ENCODE measurements at places on chromosomes 5 and 9.

DNA sequence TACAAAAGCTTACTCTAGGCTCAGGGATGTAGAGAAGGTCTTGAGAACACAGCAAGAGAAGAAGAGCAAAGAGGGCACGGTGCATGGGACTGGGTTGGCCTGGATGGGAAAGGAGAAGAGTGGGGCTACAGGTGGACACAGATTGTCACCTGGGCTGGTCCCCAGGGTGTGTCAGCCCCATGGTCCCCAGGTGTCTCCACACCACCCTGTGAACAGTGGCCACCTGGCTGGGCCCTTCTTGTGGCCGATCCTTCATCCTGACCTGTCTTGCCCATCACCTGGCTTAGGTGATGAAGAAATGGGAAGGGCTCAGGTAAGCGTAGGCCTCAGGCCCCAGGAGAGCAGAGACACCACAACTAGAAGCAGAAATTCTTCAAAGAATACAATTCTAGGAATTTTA, 188.9 kb downstream of the TENT4A start:
- no peak for DNase-seq

- DNase-seq, result no peak
Measured at GRCh38 chr5:105868038-105868780, 1802.5 kb downstream of the EFNA5 start.

DNA sequence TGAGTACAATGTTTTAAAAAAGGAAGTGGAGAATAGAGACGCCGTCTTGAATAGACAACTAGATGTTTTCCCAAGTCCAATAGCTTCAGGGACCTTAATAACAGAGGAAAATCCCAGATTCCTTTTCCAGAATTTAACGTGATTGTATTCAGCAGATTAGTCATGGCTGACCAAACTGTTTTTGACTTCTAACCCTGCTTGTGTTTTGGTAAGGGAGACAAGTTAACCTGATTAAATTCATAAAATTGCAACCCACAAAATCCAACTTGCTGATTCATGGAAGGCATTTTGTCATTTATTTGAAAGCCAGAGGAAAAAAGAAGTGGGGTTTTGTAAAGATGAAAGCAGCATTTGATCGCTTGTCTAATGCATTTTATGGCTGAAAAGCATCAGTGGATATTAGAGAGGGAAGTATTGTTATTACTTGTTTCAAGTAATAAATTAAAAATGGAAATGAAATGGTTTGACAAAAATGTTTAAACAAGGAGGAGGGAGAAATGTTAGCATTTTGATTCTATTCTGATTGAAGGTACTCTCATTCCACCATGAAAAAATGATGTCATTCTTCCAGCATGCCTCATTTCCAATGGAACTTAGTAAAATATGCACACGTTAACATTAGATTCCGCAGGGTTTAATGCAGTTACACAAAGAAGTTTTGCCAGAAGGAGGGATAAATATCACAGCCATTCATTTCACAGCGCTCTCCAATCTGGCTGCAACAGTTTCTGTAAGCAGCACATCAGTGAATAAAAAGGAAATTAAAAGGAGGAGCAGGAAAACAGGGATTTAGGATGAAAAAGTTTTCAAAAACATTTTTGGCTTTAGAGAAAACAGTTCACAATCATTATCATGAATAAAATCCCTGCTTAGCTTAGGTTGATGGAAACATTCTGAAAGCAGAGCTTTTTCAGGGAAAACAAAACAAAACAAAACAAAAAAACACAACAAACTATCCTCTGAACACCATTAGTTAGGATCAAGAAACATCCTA, 314.7 kb downstream of the PRR16 start:
- no peak for DNase-seq

DNA sequence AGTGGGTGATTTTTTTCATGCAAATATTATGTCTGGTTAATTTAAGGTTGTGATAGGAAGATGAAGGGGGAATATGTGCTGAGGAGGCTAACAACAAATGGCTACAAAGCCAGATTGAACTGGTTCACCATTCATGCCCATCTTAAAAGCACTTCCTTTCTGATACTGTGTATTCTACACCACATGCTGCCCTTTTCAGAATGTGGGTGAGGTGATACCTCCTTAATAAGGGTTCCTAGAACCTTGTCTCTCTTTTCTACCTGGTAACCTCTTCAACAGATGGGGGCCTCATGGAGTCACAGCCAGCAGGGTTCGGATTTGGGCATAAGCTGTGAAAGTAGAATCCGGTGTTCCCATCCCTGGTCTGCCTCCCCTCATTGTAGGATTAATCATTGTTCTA, 1064.0 kb upstream of the SEMA6A start:
- no peak for DNase-seq

DNA sequence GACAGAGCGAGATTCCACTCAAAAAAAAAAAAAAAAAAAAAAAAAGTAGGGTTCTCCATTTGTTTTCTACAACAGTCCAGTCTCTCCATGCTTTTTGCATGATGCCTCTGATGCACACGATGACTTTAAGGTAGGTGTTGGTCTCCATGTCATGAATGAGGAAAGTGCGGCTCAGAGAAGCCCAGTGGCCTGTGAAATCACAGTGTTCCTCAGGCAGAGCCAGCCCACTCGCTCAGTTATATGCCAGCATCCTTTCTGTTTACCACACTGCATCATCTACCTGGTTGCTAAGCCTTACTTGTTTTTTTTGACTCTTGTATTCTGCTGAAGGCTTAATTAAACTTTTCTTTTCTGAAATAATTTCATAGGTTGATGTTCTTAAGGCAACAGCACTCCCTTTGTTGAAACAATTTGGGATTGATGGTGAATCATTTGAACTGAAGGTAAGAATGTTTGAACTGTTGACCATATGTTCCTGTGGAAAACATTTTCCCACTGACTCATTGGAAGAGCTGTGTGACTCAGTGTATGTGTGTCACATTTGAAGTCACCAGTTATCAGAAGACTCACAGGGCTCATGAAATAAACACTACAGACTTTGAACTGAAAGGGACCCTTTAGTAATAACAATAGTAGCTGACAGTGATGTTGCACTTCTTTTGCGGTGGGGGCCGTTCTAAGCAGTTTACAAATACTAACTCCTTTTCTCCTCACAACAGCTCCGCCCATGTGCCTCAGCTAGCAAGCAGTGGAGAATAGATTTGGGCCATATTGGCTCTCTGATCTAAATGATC, 40.2 kb downstream of the RCL1 start:
- no peak for DNase-seq

DNA sequence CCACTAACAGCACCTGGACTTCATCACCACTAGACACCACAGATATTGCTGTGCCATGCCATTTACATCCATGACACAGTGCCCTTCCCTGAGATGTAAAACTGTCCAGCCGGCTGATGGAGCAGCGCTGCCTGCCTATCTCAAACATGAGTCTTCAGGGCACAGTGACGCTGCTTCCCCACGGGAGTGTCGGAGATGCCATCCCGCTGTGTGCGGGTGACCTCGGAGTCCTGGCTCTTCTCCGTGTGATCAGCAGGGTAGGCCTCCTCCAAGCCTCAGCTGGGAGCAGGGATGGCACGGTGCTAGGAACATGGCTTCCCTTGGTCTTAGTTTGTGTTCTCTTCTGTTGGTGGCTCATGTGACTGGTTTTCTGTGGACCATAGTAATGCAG, 130.3 kb upstream of the FAM120A start:
- no peak for DNase-seq

GRCh38 chr9:99085949-99086948, 18.7 kb upstream of the TGFBR1 start:
- DNase-seq, result no peak

- no peak for DNase-seq
Measured at GRCh38 chr5:59840200-59840601, 53.3 kb downstream of the PDE4D start.

- no peak for DNase-seq
Measured at GRCh38 chr5:73188764-73189531, 16.0 kb downstream of the TMEM174 start.

- DNase-seq, result no peak
Measured at GRCh38 chr9:129289131-129289731, 111.2 kb upstream of the IER5L start.

- no peak for DNase-seq
Measured at GRCh38 chr5:60740322-60740721, 40.4 kb upstream of the DEPDC1B start.

DNA sequence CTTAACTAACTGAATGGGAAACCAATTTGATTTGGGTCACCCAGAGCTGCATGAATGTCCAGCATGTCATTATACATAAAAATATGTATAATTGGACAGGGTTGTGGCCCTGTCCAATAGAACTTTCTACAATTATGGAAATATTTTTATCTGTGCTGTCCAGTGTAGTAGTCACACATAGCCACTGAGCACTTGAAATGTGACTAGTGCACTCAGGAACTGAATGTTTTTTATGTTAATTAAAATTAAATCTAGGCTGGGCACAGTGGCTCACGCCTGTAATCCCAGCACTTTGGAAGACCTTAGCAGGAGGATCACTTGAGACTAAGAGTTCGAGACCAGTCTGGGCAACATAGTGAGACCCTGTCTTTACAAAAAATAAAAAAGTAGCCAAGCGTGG, 18.6 kb downstream of the GARNL3 start:
- no peak for DNase-seq

DNA sequence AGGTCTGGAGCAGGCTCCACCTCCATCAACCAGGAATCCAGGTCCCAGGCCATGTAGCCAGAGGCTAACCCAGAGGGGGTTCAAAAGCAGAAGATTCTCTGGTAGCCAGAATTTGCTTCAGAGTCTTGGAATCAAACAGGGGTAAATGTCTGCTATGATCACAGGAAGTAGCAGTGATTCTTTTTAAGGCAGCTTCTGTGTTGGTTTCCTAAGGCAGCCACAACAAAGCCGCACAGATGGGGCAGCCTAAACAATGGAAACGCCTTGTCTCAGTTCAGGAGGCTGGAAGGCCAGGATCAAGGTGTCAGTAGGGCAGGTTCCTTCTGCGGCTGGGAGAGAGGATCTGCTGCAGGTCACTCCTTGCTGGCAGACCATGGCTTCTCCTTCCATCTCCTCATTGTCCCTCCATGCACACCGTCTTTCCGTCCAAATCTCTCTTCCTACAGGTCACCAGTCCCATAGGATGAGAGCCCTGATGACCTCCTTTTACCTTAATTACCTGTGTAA, 167.3 kb downstream of the ROR2 start:
- no peak for DNase-seq

Measured in hippocampal formation (tissue), 2 donors.